Iris pigment epithelial cell (primary cell): ENCODE measurements at places on chromosomes 5 and 9.
A peak's percentile ranks its signal among the peaks of the same experiment; 100 is the strongest.

- DNase-seq, result peak; percentile 7
Measured at GRCh38 chr9:108634204-108634603, 221.6 kb downstream of the ACTL7B start.

DNA sequence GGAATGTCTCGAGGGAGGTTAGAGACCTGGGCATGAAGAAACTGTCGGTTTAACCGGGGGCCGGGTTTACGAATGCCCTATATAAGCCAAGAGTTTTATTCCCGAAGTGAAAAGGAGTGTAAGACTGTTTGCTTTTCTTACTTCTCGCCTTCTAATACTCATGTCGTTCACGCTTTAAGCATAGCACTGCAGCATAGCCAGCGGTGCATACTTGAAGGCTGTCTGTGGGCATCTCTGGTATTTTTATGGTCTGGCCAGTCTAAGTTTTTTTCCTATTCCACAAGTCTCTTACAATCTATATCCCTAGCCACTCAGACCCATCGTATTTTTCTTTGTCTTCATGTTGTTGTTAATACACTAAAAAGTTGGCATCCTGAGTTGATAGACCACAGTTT is 1.2 kb downstream of the UHRF2 start:
- DNase-seq, result peak; percentile 69

DNA sequence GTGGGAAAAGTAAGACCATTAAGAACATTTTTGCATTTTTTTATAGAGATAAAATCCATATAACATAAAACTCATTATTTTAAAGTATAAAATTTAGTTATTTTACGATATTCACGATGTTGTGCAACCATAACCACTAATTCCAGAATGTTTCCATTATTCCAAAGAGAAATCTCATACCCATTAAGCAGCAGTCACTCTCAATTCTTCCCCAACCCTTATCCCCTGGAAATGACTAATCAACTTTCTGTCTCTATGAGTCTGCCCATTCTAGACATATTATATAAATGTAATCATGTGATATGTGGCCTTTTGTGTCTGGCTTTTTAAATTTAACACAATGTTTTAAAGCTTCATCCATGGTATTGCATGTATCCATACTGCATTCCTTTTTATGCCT is 115.6 kb upstream of the ADAMTSL1 start:
- DNase-seq, result peak; percentile 52

GRCh38 chr5:26432386-26432785 is 606.0 kb downstream of the CDH9 start:
- DNase-seq, result no peak

DNA sequence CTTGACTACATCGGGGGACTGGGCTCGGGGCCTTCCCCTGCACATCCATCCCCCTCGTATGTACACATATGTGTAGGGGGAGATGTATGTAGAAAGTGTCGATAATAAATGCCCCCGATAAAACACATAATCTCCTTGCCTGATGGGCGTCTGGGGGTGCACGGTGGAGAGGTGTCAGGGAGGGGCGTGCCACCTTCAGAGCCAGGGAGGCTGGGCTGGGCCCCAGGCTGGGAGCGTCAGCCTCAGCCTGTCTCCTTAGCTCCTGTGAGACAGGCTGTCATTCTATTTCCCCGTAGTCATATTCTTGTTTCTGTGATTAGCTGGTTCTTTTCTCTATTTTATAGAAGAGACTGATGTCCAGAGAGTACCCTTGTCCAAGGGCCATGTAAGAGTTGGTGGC is 4.7 kb upstream of the RXRA start:
- no peak for DNase-seq

DNA sequence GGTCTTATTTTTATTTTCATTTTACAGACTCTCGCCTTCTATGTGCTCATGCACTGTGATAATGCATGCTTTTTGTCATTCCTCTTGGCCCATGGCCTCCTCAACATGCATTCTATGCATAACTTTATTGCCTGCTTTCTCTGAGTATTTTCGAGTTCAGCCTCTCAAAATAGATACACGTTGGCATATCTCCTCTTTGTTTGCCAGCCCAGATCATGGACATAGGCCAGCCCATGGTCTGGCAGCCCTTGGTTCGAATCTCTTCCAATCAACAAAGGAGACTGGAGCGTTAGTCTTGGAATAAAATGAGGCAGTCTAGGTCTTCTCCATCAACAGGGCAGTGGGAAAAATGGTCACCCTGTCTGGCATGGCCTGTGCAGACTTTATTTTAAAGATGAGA is 279.5 kb upstream of the ADAMTS16 start:
- DNase-seq, result no peak
